ENCODE measurements at places on chromosomes 11 and 22.
A peak's percentile ranks its signal among the peaks of the same experiment; 100 is the strongest.

DNA sequence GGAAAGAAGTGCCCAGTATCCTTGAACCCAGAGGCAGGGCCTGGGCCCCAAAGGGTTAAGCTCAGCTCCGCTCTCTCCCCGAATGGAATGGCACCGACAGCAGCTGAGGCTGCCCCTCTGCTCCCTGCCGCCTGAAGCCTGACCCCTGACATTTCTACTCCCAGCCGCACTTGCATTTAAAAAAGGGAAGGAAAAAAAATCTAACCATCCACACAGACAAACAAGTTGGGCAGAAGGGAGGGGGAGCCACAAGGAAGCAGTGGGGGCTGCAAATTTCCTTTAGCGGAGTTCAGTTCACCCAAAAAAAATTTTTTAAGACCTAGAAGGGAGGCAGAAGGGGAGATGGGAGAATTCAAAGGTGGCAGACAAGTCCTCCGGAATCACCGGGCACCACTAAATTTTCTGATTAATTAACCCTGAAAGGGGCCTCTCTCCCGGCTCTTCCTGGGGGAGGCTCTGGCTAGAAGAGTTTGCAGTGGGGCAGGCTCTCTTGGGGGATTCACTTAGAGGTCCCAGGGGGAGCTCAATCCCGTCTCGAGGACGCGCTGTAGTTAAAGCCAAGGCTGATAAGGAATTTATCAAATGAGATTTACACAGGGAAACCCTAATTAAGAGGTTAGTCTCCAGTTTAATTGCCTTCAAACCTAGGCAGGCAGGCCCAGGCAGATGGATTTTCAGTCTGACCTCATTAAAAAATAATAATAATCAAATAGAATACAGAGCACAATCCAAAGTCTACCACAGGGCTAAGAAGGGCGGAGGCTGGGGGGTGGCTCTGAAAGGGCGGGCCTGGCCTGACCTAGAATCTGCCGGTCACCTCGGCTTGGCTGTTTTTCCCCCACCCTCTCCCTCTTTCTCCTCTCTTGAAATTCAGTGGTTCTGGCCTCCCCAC lies 25.6 kb downstream of the MN1 start:
- peak; percentile 42 for DNase-seq

DNA sequence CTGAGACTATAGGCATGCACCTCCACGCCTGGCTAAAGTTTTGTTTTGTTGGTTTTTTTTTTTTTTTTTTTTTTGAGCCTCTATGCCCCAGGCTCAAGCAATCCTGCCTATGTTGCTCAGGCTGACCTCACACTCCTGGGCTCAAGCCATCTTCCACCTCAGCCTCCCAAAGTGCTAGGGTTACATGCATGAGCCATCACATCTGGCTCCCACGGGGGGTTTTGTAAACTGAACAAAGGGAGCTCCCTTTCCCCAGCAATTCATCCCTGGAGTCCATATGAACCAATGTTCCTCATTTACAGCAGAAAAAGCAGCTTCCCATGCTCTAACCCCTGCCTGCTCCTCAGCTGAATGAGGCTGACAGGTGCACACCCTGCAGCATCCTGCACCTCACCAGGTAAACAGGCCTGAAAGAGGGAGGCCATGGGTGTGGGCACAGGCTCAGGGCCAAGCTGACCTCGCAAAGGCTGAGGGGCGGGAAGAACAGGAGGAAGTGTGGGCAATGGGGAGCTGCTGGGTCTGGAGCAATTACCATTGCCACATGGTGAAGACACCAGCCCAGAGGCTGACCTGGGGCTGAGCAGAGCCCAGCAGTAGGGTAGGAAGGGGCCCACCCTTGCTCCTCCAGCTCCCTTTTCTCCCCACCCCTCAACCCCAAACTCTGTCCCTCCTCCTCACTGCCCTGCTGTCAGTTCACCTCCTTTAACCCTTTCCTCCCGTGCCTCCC lies 58.2 kb downstream of the RBX1 start:
- no peak for DNase-seq

GRCh38 chr11:76365038-76365679 lies 15.8 kb downstream of the THAP12 start:
- DNase-seq: no peak

- peak; percentile 90 for DNase-seq
Observed at GRCh38 chr22:41022470-41023298, 69.7 kb upstream of the EP300 start.

DNA sequence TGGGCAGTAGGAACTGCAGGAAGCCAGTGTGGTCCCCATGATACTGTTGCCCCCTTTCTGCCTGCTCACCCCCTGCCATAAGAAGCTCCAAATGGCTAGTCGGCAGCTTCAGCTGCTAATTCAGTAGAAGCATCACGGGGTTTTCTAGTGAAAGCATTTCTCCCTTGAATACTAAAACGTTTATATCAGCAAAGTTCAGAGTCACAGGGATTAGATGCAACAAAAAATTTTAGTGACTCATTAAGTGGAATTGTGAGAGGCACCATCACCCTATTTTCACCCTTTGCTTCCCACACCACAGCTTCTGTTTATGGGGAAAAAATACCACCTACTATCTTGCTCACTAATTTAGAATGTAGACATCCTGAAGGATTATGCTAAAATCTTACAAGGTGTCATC lies 25.2 kb downstream of the RAB39A start:
- DNase-seq: no peak

GRCh38 chr11:121478895-121479697 lies 26.3 kb upstream of the SORL1-AS1 start:
- DNase-seq: no peak

- no peak for DNase-seq
Observed at GRCh38 chr22:22103078-22103875, 120.7 kb upstream of the TOP3B start.

DNA sequence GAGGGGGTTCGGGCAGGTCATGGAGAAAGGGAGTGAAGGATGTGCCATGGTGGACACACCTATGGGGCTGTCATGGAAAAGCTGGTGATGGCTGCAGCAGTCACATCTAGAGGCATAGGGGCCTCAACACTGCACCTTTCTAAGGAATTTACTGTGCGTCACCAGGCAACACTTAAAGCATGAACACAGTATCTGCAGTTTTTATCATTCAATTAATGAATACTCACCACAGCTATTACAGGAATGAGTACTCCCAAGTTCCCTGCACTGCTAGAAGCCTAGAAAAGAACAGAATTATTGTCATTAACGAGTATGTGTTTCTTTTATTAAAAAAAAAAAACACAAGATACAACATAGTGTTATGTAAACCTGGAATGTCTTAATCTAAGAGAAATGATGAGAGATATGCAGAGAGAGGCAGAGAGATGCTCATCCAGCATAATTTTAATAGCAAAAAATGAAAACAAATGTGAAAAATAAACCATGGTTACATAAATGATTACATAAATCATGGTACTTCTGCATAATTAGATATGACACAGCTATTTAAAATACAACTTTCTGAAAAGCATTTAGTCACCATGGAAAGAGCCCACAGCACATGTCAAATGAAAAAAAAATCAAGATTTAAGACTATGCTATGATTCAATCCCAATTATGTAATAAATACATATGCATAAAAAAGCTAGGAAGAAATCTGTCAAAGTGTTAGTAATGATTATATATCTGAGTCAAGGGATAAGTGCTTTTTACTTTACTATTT lies 19.2 kb downstream of the SERPIND1 start:
- no peak for DNase-seq

DNA sequence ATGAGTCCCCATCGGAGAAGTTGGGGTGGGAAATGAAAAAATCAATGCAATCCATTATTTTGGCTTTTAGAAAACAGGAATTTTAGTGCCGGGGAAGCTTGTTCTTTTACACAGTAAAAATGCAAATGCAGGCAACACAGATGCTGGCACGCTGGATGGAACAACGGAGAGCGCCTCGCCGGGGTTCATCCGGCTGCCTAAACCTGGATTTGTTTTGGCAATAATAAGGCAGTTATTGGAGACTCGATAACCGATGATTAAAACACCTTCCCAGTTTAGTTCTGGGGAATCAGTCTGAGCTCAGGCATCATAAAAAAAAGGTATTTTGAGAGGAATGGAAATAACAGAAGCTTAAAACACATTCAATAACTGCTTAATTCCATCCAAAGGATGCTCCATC lies 2.9 kb downstream of the DSCAML1 start:
- no peak for DNase-seq

- no peak for DNase-seq
Observed at GRCh38 chr11:103297900-103298299, 188.7 kb downstream of the DYNC2H1 start.

- no peak for DNase-seq
Observed at GRCh38 chr11:61747967-61748285, 4.5 kb upstream of the MYRF start.

GRCh38 chr11:57479021-57479663 lies 18.8 kb downstream of the RTN4RL2 start:
- no peak for DNase-seq

GRCh38 chr11:60394666-60395380 lies 1.4 kb upstream of the MS4A14 start:
- DNase-seq: no peak

GRCh38 chr22:41445129-41446056 lies 1.2 kb downstream of the TOB2 start:
- peak; percentile 90 for DNase-seq

DNA sequence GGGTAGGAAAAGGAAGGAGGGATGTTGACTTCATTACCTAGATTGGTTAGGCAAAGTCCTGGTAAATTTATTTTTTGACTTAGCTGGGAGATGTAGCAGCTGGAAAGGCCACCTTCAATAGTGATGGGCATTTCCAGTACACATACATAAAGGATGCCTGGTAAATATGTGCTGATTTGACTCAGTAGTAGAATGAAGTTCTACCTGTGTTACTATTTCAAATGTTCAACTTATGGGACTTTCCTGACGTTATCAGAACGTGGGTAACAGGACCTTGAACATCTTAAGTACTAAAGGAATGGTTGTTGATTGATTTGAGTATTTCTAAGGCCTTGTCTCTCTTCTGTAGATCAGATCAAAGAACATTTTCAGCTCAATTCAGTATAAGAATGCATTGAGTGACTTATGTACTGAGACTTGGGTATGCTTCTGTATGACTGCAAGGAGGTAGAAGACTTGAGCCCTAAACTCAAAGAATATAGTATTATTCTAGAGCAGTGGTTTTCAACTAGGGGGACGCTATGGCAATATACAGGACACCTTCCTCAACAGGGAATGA lies 27.1 kb downstream of the RNF121 start:
- no peak for DNase-seq

DNA sequence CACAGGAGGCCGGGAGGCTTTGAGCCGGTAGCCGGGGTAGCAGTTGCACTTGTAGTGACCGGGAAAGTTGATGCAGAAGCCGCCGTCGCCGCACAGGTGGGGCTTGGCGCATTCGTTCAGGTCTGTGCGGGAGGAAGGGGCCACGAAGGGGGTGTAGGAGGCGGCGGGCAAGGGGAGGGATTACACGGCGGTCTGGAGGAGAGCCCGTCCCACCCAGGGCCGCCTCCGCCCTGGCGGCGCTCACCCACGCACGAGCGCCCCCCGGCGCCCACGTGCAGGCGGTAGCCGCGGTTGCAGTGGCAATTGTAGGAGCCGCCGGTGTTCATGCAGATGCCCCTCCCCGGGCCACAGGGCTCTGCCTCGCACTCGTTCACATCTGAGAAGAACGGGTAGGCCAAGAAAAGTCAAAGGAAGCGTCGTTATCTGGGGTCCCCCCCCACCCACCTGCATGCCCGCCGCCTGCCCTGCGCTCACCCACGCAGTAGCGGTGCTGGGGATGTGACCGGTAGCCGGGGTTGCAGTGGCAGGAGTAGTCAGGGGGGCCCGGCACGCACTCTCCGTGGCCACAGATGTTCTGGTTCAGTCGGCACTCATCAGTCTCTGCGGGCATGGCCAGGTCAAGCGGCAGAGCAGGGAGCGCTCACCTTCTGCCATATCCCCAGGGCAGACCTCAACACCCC lies 10.6 kb downstream of the LTBP3 start:
- DNase-seq: no peak

DNA sequence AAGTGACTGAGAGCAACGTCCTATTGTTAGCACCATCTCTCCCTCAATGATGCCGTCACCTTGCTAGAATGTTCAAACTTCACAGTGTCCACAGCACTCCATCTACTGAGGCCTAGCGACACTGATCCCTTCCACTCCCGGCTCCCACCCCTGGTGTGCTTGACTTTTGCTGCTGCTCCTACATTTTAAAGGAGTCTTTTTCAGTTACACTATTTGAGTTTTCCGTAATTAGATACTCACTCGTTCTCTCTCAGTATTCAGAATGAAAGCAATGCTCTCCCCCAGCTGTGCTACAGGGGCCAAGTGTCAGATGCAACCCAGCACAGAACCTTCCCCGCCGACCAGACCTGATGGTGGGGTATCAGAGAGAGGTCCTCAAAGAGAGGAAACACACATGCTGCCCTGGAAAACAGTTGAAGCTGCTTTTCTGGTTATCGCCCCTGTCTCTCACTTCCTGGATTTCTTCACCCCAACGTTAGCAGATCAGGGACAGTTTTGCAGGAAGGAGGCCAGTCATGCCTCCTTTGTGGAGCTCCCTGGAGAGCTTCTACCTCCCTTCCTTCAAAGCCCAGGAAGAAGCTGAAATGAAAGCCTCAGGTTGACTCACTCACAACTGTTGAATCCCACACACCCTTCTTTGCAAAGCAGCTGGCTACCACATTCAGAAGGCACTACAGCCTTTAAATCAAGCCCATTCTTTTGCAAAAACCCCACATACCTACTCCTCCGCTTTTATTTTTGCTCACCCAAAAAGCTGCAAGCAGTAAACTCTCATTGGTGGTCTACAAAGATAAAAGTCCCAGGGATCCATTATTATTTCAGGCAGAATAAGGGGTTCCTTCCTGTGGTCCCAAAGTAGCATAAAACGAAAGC lies 23.5 kb downstream of the LARGE1 start:
- DNase-seq: no peak

DNA sequence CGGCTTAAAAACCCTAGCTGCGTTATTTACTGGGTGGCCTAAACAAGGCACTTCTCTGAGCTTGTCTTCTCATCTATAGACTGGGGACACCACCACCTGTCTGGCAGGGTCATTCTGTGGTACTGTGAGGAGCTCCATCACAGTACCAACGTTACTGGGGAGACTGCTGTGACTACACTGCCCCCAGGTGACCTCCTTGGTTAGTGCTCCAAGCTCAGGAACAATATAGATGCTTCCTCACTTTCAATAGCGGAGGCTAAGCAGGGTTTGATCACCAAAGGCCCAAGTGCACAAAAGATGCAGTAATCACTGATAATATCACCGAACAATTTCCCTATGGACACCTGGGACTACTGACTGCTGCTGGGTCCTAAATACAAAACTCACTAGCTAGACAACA lies 18.8 kb downstream of the PRPF19 start:
- DNase-seq: peak; percentile 71

DNA sequence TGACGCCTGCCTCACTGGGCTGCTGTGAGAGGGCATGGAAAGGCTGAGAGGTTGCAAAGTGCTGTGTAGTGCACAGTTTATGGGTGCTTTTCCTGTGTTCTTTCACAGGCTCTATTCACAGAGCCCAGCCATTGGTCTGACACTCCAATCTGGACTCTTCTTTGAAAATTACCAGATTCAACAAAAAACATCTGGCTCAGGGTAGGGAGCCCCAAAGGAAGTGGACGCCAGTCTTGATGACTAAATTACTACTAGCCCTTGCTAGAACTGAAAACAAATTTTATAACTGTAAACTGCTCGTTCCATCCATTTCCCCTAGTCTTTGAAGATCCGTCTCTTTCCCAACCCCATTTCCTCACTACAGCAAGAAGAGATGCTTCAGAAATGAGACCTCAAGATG lies 178.6 kb downstream of the TENM4 start:
- no peak for DNase-seq

- no peak for DNase-seq
Observed at GRCh38 chr11:45620243-45620642, 45.2 kb downstream of the CHST1 start.

GRCh38 chr22:24450610-24451009 lies 23.2 kb downstream of the ADORA2A start:
- peak; percentile 53 for DNase-seq

GRCh38 chr22:21646608-21647590 lies 4.8 kb downstream of the SDF2L1 start:
- DNase-seq: peak; percentile 90
